ENCODE measurements at places on chromosomes 2 and 18. TPM values are rescaled to one million over a fixed set of nuclear protein-coding genes. Genes with fewer than 3 reads are reported as not detected.

DNA sequence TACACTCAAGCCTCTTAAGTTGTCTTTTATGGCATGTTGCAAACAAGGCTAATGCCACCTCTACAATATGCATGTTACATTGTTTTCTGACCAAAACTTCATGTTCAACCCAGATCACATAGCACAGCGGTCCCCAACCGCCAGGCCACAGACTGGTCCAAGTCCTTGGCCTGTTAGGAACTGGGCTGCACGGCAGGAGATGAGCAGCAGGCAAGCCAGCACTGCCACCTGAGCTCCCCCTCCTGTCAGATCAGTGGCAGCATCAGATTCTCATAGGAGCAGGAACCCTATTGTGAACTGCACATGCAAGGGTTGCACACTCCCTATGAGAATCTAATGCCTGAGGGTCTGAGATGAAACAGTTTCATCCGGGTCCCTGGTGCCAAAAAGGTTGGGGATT is 324.8 kb upstream of the CHAC2 start:
- DNase-seq: peak; percentile 18

GRCh38 chr2:55782528-55783173 is 89.0 kb upstream of the PNPT1 start:
- no peak for DNase-seq

NTSR2 gene
- total RNA-seq: not detected

SMC6 gene
- 24.7 TPM for total RNA-seq
